ENCODE measurements at places on chromosomes 3 and 15.

DNA sequence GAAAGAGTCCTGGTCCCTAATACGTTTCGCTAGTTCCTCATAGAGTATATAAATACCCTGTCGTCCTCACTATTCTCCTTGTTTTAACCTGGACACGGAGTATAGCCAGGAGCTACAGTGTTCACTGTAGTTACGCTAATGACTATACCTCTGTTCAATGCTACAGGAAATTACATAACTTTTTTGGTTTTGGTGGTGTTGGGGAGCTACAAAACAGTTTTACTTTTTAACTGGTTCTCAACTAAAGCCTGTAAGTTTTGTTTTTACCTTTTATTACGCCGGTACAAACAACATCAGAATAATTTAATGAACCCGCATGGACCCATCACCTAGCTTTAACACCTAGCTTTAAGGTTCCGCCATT, 1.5 kb downstream of the LMLN start:
- DNase-seq: no peak

GRCh38 chr3:13882876-13883275, 3.0 kb upstream of the WNT7A start:
- DNase-seq: no peak

DNA sequence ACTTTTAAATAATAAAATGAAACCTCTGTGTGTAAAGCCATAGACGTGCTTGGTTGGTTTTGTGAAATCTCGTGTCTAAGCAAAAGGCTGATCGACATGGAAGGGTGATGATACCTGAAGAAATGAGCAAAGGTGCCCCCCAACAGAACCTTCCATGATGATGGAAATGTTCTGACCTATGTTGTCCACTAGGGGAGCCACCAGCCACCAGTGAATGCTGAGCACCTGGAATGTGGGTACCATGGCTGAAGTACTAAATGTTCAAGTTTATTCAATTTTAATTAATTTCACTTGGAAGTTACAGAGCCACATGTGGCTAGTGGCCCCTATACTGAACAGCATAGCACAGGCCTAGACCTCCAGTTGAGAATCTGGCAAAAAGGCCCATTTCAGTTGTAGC, 158.8 kb downstream of the POLR2M start:
- DNase-seq: no peak

GRCh38 chr3:11819146-11819689, 27.5 kb downstream of the TAMM41 start:
- no peak for DNase-seq

GRCh38 chr3:42057561-42058211, 33.5 kb upstream of the TRAK1 start:
- no peak for DNase-seq

- peak; percentile 47 for DNase-seq
Measured at GRCh38 chr3:2921903-2922302, 188.3 kb downstream of the IL5RA start.

GRCh38 chr3:29141197-29141917, 139.5 kb upstream of the RBMS3 start:
- no peak for DNase-seq

GRCh38 chr3:170809007-170809974, 60.7 kb downstream of the RPL22L1 start:
- peak; percentile 73 for DNase-seq

DNA sequence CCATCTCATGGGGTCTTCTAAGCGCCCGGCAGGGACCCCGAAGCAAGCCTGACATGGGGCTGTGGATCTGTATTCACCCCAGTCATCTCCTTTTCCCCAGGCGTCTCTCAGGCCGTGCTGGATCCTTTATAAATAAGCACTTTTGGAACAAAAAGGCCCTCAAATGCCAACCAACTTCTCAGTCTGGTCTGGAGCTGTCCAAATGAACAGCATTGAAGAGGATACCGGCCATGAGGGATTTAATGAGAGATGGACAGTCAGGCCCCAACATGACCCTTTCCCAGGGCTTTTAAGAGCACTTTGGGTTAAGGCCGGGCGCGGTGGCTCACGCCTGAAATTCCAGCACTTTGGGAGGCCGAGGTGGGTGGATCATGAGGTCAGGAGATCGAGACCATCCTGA, 89.2 kb upstream of the SPATA12 start:
- DNase-seq: no peak

- DNase-seq: no peak
Measured at GRCh38 chr3:102206511-102207031, 228.2 kb upstream of the ZPLD1 start.

DNA sequence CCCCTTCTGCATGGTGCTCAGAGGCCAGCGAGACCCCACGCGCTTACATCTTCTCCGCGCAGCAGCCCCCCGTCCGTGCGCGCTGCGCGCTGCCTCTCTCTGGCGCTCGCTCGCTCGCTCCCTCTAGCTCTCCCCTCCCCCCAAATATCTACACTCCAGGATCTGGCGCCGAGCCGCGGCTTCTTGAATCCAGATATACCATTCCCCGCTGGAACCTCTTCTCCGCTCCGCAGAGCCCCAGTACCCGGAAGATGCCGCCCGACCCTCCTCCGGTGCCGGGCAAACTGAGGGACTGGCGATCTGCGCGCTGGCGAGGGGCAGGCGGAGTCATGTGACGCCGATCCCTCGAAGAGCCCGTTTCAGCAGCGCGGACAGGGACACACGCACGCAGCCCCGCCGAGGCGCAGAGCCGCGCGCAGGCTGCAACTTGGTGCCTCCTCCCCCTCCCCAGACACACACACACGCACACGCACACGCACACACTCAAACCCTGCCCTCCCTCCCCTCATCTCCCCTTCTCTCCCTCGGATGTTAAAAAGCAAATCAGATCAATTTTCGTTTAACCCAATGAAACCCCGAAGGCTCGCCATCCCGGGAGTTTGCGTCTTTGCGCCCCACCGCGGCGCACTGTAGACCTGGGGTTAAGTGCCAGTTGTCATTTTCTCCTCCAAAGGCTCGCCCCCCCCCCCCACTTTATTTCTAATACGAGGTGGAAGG, at the start of gene RASGRF1:
RASGRF1 (minus strand) TSS at position 294 of the 717 bp plus-strand sequence; CDS start at position 12, 282 bp downstream.
- no peak for DNase-seq

DNA sequence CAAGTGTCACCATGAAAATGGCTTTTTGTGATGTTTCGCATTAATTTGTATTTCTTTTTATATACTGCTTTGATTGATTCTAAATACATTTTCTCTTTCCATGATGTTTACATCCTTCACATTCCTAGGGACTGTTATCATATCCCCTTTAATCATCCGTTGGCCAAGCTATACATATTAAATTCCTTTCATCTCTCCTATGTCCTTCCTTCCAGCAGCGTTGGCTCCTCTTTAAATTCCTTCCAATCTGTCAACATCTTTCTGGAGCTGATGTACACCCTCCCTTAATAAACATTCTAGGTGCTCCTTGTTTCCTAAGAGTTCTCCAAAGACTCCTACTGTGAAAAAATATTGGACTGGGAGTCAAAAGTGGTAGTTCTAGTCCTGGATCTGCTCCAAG, 87.8 kb downstream of the IGF2BP2 start:
- no peak for DNase-seq

DNA sequence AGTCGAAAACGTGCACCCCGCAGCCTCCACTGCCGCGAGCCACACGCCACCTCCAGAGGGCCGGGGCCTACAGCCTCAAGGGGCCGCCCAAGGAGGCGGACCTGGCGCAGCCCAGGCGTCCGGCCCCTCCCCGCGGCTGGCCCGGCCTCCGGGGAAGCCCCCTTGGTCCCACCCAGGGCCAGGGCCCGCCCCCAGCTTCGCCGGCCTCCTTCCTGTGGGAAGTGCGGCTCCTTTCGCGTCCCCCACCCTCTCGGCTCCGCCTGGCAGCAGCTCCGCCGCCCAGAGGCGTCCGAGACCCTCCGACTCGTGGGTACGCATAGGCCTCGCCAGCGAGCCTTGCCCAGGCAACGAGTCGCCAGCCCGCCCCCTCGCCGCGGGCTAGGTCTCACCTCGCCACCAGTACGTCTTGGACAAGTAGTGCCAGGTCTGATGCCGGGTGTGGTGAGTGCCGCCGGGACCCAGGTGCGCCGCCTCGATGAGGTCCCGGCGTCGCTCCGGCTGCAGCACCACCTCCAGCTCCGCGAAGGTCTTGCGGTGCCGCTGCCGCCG, 642 bp downstream of the ZBTB11 start:
- no peak for DNase-seq

- peak; percentile 43 for DNase-seq
Measured at GRCh38 chr3:57397175-57398026, 104.9 kb upstream of the ASB14 start.

DNA sequence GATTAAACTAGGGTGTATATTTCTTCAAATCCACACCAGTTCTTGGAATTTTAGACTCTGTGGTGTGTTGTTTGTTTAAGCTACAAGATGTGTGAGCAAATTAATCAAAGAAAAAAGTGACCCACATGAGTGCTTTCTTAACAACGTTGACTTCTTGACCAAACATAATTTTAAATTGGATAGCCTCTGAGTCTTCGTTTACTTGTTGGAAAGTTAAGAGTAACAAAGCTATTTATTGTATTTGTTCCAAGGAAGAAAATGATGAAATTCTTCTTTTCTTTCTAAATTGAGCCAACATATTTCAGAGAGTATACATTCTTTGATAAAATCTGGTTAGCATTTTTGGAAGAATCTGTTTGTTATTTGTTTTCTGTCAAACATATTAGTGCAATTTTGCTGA, 99.9 kb upstream of the IGSF10 start:
- DNase-seq: no peak

DNA sequence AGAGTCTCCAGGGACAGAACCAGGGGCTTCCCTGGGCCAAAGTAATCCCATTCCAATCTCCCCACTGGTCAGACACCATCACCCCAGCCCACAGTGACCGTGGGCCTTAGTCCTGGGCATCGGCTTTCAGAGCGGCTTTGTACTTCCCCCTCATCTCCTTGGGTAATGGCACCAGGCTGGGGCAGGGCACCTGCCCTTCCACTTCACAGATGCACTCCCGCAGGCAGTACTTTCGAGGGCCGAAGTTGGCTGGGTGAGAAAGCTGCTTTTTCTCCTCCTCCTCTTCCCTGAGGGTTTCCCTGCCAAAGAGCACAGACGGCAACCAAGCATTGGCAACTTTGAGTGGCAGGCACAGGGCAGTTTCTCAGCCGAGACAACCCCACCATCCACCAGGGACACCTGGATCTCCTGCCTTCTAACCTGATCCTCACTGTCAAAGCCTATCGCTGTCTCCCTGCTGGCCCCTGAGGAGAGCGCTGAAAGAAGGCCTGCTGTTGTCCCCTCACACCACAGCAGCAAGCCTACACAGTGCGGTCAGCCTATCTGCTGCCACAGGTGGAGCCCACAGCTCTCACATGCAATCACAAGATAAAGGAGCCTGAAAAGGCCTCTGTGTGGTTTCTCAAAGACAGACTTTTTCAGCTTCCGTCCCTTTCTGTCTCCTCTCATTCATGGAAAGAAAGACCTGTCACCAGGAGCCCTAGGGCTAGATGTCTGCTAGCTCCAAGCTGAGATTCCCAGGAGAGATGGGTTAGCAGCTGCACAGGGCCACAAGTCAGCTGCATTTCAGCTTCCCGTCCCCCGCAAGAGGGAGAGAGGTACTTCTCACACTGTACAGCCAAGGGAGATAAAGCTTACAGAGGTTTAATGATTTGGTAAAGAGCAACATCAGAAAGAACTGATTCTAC, 12.5 kb downstream of the MRPS25 start:
- DNase-seq: no peak
